ENCODE measurements at places on chromosomes 11 and 22. TPM values are rescaled to one million over a fixed set of nuclear protein-coding genes. Genes with fewer than 3 reads are reported as not detected.

GRCh38 chr11:97683733-97684132, 1293.9 kb downstream of the JRKL start:
- no peak for DNase-seq

DNA sequence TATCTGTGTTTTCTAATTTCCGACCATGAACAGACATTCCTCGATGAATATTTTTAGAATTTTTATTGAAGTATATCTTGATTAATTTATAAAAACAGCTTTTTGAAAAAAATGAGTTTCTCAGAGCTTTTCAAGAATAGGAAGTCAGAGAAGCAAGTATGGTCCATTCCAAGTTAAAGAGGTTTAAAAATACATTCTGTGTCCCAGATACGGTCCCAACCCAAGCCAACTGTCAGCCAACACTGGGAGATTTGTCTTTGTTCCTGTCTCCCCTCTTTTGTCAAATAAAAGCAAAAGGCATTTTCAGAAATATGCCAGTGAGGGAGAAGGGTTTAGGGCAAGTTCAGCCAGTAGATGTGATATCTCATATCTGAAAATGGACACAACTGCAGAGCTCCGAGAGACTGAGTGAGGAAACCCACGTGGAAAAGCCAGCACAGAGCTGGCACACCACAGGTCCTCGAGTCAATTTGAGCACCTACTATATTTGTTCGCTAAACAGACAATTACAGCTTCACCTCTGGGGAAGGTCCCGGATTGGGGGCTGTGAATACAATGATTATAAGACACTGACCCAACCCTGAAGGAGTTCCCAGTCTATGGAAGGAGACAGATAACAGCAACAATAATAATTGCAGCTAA, 59.8 kb downstream of the C11orf91 start:
- no peak for DNase-seq

DNA sequence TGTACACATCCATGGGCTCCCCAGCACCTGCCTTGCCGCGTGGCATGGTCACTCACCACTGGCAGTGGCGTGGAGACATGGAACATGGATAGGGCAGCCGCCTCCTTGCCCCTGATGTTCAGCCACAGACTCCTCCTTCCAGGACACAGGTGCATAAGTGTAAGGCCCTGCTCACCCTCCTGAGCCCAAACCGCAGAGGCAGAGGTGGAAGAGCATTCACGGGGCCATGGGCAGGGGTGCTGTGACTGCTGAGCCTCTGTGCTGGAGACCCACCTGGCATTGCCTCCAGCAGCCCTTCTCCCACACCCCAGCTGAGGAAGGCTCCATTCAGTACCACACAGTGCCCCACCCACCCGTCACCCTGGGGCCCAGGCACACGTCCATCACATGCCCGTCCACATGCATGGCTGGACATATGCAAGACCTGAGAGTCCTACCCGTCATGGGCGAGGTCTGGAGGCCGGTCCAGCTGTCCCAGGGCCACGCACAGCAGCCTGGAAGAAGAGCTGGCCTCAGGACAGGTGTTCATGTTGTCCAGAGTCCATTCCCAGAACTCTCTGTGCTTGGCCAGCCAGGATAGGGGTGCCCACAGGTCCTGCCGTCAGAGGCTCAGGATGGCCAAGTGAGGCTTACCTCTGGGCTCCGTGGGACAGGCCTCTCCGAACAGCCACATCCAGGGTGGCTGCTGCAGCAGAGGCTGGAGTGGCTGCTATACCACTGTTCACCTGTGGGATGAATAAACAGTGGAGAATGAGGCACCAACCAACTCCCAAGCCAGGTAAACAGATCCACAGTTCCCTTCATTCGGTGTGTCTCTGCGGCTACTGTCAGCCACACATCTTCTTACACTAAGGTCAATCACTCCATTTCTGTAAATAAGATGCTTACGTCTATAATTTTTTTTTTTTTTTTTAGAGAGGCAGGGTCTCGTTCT, 1.7 kb upstream of the TUBGCP6 start:
- no peak for DNase-seq

DNA sequence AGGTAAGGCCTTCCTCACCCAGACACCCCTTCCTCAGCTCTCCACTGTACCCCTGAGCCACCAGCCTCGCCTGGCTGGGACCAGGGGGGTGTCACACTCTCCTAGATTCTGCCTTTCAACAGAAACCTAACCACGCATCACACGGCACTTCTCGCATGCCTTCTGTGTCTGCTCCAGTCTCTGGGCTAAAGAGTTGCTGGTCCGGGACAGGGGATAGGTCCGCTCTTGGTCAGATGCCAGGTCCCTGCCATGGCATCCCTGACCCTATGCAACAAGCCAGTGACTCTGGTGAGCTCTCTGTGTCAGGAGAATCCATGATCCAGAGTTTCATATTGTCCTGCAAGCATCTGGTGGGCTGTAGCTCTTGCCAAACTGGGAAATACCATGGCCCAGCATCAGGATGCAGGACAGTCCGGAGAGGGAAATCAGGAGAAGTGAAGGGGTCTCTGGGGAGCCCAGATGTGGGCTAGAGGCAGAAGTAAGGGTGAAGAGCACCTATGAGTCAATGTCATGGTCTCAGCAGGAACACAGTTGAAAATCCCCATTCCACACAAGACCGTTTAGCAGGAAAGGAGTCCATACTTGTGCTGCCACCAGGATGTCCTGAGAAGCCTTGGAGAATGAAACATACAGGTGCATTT, 14.1 kb downstream of the IGLL5 start:
- no peak for DNase-seq

DNA sequence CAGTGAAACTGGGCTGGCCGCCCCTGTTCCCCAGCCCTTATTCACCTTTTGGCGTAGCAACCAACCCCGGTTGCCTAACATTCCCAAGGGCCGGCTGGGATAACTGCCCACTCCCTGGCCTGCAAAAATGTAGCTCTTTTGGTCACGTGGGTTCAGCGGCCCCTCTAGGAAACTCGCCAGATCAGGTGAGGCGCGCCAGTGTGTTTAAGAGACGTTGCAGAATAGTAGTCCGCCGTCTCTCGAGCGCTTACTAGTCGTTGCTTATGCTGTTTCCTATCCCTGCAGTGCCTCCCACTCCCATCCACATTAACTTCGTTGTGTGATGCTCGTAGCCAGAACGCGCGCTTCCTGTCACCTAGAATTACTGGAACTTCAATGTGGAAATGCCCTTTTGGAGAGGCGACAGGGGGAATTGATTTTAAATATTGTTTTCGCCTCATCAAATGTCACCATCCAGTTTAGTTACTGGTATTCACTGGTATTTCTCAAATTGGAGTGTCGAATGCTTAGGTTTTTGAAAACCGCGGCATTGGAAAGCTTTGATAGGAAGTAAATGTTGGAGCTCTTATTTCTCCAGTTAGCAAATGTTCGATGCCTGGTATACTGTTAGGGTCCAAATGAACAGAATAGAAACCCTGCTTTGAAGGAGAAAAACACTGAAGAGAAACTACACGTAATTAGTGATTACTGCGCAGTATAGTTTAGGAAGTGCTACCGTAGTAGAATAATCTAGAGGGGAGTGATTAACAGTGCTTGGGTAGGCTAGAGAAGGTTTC, 823 bp downstream of the CEP57 start:
- peak; percentile 31 for DNase-seq

DNA sequence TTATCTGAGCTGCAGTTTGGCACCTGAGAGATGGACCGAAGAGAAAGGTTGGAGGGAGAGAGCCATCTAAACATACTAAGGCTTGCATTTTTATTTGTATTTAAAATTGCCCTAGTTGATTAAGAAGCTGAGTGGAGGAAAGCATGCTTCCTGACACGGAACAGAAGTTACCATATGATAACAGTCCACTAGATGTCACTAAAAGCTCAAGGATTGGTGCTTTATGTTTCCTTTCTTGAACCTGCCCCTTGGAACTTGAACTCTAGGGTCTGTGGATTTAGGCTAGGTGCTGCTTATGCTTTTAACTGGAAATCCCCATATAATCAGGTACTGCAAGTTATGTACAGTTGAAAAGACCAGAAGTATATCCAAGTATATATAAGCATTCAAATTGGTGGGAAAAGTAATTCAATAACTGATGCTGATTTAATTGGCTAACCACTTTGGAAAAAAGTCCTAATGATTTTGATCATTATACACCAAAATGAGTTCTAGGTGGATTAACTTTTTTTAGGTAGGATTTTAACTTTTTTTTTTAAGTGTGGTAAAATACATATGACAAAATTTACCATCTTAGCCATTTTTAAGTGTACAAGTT, 9.5 kb downstream of the RBMXL2 start:
- peak; percentile 30 for DNase-seq

DNA sequence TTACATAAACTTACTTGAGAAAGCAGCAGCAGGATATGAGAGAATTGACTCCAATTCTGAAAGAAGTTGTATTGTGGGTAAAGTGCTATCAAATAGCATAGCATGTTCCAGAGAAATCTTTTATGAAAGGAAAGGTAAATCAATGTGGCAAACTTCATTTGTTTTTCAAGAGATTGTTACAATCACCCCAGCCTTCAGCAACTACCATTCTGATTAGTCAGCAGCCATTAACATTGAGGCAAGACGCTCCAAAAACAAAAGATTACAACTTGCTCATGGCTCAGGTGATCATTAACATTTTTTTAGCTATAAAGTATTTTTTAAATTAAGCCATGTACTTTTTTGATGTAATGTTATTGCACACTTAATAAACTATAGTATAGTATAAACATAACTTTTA, 357.2 kb downstream of the TMEM135 start:
- DNase-seq, result no peak

- DNase-seq, result no peak
Observed at GRCh38 chr11:80815752-80816453, 1375.1 kb upstream of the TENM4 start.

DNA sequence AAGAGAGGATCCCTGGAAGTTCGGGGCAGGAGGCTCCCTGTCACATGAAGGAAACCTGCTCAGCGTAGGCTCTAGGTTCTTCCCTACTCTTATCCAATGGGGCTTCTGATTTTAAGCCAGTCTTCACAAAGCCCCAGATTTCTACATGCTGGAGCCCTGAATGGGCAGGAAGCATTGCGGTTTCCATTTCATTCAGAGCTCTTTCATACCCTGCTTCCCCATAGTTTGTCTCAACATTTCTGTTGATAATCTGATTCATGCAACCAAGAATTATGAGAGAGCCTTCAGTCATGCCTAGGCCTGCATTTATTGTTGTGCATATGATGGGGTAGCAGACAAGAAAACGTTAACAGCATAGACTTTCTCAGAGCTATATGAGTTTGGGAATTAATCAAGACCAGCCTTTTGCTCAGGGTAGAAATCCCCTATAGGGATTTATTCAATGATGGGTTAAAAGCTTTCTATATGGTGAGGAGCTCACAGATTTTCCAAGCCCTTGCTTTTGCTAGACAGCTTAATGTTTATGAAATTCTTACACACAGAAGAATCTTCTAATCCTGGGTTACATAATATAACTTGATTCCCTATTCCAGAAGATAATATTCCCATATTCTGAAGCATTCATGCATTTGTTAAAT, 15.9 kb downstream of the OR51B4 start:
- DNase-seq, result no peak

DNA sequence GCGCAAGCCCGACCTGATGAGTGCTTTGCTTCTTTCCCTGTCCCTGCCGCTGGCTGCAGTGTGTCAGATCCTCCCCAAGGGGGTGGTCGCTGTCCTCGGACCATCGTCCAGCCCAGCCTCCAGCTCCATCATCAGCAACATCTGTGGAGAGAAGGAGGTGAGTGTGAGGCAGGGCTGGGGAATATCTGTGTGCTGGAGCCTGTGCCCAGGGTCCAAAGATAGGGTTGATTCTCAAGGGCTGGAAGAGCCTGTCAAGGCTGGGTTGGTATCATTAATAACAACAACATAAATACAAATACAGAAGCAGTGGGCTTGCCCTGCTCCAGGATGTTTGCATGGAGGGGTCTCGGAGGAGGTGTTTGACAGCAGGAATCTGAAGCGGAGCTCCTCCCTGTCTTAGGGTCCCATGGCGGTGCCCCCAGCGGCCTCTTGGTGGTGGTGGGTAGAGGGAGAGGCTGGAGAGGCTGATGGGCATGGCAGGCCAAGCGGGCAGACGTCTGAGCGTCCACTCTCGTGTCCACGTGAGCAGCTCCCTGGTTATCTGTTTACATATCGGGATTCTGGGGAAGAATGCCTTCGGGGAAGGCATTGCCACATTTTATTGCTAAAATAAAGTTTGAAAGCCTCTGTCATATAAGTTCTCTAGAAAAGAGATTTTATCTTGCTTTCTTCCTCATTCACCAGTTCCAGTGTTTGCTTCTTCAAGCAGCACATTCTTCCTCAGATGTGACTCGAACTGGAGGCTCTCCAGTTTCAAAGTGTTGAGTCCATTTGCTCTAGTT, 208.4 kb upstream of the TBCEL start:
- DNase-seq, result no peak

DNA sequence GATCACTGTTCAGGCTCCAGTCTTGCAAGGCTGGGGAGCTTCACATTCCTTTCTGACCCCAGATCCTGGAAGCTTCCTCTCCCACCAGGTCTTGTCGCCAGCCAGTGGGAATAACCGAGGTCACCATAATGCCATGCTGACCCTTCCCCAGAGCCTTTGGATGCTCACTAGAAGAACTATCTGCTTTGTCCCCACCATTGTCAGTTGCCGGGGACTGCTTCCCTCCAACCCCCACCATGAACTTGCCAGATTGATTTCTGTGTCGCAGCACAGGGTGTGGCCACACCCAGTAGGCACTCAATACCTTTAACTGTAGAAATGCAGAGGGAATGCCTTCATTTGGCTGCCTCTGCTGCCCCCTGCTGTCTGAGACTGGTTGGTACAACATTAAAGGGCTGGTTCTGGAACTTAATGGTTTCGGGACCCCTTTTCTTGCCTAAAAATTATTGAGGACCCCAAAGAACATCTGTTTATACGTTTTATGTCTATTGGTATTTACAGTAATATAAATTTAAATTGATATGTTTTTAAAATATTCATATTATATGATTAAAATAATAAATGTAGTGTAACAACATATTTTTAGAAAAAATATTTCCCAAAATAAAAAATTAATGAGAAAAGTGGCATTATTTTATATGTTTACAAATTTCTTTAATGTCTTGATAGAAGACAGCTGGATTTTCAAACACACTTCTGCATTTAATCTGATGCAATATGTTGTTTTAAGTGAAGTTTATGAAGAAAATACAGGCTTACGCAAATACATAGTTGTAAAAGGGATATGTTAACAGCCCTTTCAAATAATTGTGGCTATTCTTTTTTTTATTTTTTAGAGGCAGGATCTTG, 6.7 kb upstream of the GDPD5 start:
- peak; percentile 70 for DNase-seq

DNA sequence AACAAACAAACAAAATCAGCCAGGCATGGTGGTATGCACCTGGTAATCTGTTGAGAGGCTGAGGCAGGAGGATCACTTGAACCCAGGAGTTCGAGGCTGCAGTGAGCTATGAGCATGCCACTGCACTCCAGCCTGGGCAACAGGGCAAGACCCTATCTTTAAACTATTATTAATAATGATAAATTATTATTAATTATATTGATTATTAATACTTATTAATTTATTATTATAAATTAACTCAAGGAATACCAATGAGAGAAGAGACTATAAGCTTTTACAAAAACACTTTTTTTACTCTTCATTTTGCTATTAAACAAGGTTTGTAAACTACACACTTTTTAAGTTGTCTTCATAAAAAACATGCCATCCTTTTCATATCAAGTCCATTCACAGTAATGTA, 97.7 kb upstream of the APOA1 start:
- DNase-seq, result no peak

OR8D4 gene
- not detected for polyA plus RNA-seq

SAA1 gene
- polyA plus RNA-seq, result not detected
